ENCODE measurements at places on chromosomes 3 and 15.

- DNase-seq: no peak
Measured at GRCh38 chr3:143755978-143756377, 92.3 kb downstream of the SLC9A9 start.

GRCh38 chr3:33438284-33438668 is 1.9 kb downstream of the UBP1 start:
- no peak for DNase-seq

DNA sequence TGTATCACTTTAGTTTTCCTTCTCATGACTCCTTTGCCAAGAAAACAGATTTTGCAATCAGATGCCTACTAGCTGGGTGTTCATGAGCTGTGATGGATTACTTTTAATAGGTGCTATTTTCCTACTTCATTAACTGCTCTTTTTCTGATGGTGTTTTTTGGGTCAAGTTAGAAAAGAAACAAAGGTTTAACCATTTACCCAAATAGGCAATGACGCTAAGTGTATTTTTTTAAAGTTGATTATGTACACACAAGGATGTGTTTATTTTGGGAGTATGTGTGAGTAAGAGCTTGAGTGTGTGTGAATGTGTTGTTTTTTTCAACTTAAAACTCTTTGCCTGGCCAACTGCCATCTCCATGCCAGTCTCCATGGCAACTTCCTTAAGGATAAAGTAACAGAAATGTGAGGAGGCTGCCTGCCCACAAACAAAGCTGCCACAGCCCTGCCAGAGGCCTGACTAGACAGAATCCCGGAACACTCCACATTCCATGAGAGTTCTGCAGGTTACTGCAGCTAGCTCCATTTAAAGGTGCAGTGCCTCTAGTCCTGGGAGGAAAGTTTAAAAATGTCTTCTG is 215.6 kb upstream of the RBMS3 start:
- DNase-seq: no peak

GRCh38 chr3:123072564-123072963 is 5.7 kb downstream of the PDIA5 start:
- DNase-seq: no peak

DNA sequence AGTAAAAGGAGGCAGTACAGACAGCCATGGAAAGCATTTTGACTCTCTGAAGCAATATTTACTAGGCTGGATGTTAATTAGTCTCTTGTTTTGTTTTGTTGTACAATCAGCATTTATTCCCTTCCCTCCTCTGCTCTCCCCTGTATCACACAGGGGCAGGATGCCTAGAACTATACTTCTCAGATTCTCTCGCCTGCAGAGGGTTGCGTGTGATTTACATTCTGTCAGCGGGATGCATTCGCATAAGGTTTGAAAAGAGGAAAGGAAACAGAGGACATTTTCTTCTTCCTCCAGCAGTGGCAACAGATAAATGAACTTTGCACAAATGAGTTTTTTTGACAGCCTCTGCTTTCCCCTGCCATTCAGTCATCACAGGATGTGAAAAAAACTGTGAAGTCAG is 188.3 kb downstream of the RSL24D1 start:
- DNase-seq: no peak

DNA sequence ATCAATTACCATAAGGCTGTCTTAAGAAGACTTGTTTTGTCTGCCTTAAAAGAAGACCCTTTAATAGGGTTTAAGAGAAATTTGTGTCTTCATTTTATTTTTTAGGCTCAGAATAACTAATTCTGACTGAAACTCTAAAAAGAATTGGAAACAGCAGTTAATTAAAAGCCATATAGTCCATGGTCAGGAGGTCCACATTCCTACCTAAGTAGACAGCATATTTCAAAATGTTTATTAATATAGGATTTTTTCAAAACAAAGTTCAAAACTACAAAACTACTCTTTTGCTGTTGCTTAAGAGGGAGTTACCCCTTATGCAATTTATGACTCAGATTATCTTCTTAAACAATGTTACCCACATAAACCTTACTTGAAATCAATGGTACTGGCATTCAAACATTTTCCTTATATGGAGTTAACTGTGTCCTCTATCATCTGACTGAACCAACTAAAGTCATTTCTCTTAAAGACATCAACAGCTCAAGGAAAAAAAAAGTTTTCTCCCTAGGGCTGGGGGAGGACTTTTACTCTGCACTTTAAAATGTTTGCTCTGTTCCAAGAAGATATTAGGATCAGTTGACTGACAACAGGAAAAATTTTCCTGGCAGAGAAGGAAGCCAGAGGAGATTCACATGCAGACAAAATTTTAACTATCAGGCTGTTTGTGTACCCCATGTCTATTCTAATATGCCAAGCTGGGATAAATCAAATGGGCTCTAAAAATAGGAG is 56.8 kb upstream of the NANOGP8 start:
- DNase-seq: no peak

DNA sequence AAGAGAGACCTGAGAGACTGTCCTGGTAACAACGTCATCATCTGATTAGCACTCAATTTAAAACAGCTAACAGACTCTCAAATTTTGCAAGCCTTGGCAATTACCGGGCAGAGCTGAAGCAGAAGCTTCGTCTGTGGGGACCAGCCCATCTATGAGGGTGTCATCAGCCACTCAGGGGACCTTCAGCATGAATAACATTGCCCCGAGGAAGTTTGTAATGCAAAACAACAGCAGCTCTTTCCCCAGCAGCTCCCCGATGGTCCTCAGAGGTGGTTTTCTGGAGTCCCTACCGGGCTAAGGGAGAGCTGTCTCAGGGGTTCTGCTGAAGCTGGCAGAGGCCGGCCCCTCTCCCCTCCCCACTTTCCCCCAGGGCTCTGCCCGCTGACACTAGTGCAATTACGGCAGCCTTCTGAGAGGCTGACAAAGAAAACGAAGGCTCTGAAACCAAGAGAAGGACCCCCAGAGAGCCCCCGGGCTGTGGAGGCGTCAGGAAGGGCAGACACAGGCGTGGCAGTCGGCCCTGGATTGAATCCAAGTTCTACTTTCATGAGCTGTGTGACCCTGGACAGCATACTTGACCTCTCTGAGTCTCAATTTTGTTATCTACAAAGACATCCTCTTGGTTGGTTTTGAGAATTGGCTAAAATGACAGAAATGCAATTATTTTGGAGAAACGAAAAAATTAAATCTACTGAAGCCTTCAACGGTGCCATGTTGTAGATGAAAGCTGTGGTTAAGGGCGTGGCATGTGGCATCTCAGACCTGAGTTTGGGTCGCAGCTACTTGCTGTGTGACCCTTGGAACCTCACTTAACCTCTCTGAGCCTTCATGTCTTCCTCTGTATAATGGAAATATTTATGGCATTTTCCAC is 102.1 kb upstream of the TLE3 start:
- no peak for DNase-seq

- DNase-seq: no peak
Measured at GRCh38 chr3:133441867-133442270, 42.0 kb downstream of the BFSP2 start.

DNA sequence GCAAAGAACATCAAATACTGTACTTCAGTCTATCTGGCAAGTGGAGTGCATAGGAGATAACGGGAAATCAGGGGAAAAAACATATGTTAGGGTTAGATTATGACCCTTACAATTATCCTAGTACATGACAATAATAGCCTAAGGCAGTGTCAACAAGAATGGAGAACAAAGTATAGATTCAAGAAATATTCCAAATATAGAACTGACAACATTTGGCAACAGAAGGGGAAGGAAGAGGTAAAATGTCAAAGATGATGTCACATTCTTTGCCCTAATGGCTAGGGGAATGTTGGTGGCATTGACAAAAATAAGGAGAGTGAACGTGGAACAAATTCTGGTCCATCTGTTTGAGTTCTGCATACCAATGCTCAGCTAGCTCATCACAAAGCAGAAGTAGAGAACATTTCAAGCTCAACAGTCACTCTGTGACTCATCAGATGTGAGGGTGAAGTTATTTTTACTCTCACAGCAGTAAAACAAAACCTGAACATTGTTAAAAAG is 15.5 kb upstream of the ATP8B4 start:
- no peak for DNase-seq

DNA sequence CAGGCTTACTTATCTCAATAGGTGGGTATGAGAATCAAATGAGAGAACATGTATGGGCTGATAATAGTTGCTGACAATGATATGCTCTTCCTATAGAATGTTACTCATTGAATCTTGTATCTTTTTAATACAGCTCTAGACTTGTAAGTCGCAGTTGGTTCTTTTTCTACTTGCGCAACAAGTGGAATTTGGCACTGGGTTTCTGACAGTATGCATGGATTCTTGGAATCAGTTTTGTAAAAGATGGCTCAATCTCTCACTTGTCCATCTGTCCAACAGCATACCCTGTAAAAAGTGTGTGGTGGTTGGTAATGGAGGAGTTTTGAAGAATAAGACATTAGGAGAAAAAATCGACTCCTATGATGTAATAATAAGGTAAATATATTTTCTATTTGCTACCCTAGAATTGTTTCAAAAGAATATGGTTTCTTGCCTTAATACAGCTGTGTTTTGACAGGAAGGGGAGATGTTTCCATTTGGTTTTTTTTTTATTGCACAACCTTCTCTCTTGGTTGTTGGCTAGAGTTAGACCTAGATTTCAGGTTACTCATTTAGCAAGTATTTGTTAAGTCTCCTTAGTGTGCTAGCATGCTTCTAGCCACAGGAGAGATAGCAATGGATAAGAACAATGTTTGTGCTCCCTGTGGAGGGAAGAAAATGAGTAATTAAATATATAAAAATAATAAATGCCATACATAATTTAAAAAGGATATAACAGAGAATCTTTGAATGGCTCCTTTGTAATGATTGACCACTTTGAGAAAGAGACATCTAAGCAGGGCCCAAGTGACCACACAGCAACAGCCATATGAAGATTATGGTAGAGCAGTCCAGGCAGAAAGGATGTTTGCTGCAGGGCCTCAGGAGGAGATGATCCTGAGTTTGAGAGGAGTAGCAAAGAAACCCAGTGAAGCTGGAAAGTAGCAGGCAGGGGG is 21.8 kb downstream of the ST3GAL6 start:
- no peak for DNase-seq

- no peak for DNase-seq
Measured at GRCh38 chr3:12822725-12823373, 18.5 kb downstream of the RPL32 start.

- DNase-seq: no peak
Measured at GRCh38 chr15:26294059-26294689, 431.0 kb upstream of the ATP10A start.
